Adrenal gland (tissue), 19 donors: ENCODE measurements at places on chromosomes 11 and 22. TPM values are rescaled to one million over a fixed set of nuclear protein-coding genes. Genes with fewer than 3 reads are reported as not detected.

The NCR3LG1 gene
- 1.3 TPM for total RNA-seq

The RASL10A gene
- total RNA-seq = 2.8 TPM

DNA sequence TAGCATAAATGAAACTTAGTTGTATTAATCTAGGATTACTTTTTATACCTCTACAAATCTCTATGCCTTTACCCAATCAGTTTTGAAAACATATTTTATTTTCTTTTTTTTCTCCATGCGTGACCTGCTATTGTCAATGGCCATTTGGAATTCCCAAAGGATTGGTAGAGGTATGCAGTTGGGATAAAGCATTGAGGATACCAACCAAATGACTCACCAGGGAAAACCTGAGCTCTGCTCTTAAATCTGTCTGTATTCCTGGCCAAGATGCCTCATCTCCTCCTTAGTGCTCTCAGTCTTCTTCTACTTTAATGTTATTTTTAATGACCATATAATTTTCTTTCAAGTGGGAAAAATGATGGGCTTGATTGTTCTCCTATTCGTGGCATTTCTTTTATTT lies 61.9 kb downstream of the EHF start:
- H3K27ac ChIP-seq = no peak overlapping the region
- H3K36me3 ChIP-seq = no peaks in the 10 kb centered on the region
- no peak overlapping the region for H3K4me3 ChIP-seq
- no peaks in the 10 kb centered on the region for H3K4me1 ChIP-seq
- DNase-seq = no peak

DNA sequence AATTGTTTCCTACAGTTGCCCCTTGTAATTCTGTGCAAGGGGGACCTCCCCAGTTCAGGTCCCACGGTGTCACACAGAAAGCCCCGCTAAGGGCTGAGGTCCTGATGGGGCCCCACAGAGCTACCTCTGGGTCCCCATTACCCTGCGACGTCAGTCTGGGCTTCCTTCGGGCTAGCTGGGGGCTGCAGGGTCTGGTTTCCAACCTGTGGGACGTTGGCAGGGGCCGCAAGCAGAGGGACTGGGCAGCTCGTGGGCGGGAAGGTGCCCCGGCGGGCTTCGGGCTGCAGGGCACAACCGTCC lies 698 bp downstream of the SLC37A4 start:
- peaks cover 20% of the 10 kb centered on the region for H3K4me1 ChIP-seq
- DNase-seq = no peak
- no peak overlapping the region for H3K27ac ChIP-seq
- H3K4me3 ChIP-seq = peak overlapping the region; percentile 69
